Posterior vena cava (tissue), 2 donors: ENCODE measurements at places on chromosomes 2 and 18. TPM values are rescaled to one million over a fixed set of nuclear protein-coding genes. Genes with fewer than 3 reads are reported as not detected.

Gene PECR
- 3.4 TPM for total RNA-seq

- no peak for DNase-seq
Measured at GRCh38 chr2:190649798-190650390, 1.0 kb downstream of the NAB1 start.

GRCh38 chr2:32773448-32773808, 145.6 kb downstream of the TTC27 start:
- DNase-seq: no peak

GRCh38 chr2:224498991-224499390, 86.2 kb downstream of the CUL3 start:
- no peak for DNase-seq

DNA sequence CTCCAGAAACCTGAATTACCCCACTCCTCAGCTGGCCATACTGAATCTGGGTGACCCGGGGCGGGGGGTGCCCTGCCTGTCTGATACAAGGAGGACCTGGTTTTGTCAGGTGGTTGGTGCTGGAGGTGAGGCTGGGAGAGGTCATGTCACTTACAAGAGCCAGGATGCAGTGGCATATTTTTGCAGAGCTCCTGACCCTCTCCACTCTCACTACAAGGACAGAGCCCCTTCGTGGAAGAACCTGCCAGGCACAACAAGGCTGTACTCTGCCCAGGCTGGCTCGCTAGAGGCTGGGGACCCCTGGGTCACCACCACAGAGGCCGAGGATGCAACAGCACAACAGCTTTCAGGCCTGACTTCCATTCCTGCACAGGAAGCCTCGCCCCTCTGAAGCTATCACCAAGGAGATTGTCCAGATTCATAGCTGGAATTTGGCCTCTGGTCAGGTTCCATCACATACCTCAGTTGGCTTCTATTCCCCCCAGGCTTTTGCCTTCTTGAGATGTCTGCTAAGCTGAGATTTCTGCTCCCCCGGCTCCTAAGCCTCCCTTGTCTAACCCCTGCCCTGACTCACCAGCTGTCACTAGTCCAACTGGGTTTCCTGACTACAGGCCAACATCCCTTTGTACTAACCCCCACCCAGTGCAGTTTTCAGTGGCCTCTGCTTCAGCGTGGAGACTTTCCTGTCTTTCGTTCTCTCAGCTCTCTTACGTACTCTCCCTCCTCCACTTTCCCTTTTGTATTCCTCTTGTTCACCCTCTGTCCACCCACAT, 132.5 kb upstream of the EPAS1 start:
- peak; percentile 92 for DNase-seq

Gene LAMA1
- 1.8 TPM for total RNA-seq

- DNase-seq: no peak
Measured at GRCh38 chr2:131413785-131414184, 49.8 kb upstream of the RAB6D start.

- DNase-seq: no peak
Measured at GRCh38 chr2:161044095-161044865, 115.9 kb upstream of the TANK start.
